ENCODE measurements at places on chromosomes 1 and 21. TPM values are rescaled to one million over a fixed set of nuclear protein-coding genes. Genes with fewer than 3 reads are reported as not detected.
A peak's percentile ranks its signal among the peaks of the same experiment; 100 is the strongest.

GRCh38 chr1:44318097-44319088, 36.7 kb downstream of the ERI3 start:
- peak; percentile 33 for DNase-seq

DNA sequence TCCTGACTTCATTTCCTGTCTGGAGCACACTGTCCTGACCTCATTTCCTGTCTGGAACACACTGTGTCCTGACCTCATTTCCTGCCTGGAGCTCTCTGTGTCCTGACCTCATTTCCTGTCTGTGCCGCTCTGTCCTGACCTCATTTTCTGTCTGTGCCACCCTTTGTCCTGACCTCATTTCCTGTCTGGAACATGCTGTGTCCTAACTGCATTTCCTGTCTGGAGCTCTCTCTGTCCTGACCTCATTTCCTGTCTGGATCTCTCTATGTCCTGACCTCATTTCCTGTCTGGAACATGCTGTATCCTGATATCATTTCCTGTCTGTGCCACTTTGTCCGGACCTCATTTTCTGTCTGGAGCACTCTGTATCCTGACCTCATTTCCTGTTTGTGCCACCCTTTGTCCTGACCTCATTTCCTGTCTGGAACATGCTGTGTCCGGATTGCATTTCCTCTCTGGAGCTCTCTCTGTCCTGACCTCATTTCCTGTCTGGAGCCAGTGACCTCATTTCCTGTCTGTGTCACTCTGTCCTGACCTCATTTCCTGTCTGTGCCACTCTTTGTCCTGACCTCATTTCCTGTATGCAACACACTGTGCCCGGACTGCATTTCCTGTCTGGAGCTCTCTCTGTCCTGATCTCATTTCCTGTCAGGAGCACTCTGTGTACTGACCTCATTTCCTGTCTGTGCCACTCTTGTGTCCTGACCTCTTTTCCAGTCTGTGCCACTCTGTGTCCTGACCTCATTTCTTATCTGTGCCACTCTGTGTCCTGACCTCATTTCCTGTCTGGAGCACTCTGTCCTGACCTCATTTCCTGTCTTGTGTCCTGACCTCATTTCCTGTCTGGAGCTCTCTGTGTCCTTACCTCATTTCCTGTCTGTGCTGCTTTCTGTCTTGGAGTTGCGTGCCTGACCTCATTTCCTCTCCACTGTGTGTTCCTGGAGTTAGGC, 27.6 kb downstream of the SKI start:
- no peak for DNase-seq

- peak; percentile 39 for DNase-seq
These were observed 884 bp downstream of the H3-3A start for GRCh38 chr1:226063224-226063976.

DNA sequence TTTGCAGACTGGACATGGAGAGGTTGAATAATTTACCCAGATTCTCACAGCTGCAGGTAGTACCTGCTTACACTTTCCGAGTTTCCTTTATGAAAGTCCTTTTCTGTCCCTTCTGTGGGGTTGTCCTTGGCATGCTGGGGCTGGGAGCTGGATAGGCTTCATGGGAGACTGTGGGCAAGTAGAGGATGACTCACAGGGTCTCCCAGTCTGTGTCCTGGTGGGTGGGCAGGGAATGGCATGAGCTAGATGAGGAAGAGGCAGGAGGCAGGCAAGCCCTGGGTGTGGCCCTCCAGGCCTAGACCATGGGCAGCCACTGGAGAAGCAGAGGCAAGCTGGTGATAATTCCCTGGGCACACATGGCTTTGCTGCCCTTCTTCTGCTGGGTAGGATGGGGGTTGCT, 80.6 kb downstream of the NAV1 start:
- DNase-seq = no peak

- peak; percentile 55 for DNase-seq
These were observed 19.6 kb downstream of the FH start for GRCh38 chr1:241499910-241500309.

DNA sequence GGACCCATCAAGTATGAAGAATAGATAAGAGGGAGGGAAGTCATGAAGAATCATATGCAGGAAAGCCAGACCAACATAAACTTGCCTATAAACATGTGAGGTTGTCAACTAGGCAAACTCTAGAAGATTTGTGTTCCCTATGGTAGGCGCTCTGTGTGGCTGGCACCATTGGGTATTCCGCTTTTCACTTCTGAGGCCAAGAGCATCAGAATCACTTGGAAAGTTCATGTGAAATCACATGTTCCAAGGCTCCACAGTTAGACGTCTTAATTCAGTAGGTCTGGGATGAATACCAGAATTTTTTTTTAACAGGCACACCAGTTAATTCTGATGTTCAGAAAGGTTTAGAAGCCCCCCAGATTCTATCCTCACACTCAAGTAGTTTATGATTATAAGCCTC, 50.5 kb upstream of the LAX1 start:
- DNase-seq = no peak

- no peak for DNase-seq
These were observed 46.8 kb upstream of the TSPAN2 start for GRCh38 chr1:115136106-115136505.

- peak; percentile 40 for DNase-seq
These were observed 74.7 kb downstream of the NTPCR start for GRCh38 chr1:233025157-233025556.

DNA sequence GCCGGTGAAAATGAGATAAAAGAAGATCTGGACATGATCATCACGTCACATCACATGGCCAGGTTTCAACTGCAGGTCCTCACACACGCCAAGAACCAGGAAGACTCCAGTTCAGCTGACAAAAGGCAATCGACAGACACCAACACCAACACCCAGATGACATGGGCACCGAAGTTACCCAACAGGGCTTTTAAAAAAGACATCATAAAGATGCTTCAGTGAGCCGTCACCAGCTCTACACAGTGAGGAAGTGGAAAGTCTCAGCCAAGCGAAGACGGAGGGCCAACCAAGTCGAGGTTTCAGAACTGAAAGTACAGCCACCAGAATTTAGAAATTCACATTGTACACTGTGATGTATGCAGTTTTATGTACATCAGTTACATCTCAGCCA, 154.3 kb upstream of the COL6A1 start:
- DNase-seq = no peak

- peak; percentile 35 for DNase-seq
These were observed 28.2 kb downstream of the ATP8B2 start for GRCh38 chr1:154353460-154353904.

DNA sequence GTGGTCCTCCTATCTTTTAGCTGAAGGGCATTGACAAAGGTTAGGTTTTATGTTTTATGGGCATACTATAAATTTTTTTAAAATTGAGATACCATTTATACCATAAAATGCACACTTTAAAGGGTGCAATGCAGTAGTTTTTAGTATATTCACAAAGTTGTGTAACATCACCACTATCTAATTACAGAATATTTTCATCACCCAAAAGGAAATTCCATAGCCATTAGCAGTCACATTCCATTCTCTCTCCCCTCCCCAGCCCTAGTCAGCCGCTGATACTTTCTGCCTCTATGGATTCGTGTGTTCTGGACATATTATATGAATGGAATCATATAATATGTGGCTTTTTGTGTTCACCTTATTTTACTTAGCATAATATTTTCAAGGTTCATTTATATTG, 135.8 kb upstream of the B3GALT2 start:
- peak; percentile 72 for DNase-seq

DNA sequence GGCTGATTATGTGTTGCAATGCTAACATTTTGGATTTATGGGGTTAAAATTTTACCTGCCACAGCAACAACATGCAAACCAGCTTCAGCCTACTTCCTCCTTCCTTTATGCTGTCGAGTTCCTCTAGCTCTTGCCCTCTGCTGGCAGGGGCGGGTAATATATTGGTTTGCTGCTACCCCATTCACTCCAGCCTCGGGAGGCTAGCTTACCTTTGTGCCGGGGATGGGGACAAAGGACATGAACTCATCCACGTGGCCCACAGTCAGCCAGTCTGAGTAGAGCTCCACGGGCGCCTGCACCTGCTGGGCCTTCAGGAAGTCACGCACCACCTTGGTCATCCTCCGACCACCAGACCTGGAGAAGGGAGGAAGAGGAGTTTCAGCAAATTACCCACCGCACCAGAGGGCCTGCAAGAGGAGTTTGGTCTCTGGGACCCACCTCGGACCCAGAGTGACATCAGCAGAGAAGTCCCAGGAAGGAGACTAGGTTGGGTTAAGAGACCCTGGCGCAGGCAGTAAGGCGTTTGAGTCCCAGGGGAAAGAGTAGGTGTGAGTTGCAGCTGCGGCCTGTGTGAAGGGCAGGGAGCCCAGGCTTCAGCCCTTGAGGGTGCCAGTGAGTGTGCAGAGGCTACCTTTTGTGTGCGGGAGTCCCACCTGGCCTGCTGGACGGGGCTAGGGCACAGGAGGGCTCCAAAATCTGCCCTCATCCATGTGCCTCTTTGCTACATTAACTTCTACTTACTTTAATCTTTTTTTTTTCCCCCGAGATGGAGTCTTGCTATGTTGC, 21.8 kb upstream of the SDHB start:
- DNase-seq = peak; percentile 20

DNA sequence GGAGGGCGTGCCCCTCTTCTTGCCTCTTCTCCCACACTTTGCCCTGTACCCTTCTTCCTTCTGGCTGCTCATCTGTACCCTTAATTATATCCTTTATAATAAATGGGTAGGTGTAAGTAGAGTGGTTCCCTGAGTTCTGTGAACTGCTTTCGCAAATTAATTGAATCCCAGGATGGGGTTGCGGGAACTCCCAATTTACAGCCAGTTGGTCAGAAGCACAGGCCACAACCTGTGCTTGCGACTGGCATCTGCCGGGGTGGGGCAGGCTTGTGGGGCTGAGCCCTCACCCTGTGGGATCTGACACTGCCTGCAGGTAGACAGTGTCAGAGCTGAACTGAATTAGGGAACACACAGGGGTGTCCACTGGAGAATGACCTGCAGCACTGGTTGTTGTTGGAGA, 244.9 kb downstream of the KCNJ6 start:
- DNase-seq = no peak

DNA sequence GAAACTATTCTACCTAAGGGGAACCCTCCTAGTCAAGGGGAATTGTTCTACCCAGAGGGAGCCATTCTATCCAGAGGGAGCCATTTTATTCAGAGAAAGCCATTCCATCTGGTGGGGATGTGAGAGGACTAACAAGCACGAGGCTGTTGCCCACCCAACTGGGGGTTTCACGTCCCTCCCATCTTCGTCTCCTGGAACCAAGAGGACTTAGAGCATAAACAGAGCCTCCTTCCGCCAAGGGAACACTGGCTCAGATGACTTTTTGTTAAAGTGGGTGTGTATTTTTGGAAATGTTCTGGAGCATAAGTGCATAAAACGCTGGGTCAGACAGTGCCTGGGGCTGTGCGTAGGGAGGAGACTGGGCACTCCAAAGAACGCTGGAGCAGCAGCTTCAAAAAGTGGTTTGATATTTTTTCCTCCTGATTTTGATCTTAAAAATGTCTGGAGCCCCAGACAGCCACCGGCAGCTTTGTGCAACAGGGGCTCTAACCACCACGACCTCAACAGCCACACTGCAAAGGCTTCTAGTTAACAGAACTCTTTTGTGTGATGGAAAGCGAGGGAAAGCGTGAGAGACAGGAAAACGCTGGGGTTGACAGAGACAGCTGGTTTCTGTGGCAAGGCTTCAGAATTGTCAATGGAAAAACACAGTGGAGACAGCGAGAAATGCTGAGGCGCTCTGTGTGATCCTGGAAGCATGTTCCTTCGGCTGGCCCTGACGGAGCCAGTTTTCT, 363.6 kb upstream of the CAMK1G start:
- DNase-seq = no peak

GRCh38 chr1:19346026-19346425, 33.9 kb downstream of the SLC66A1 start:
- DNase-seq = no peak

- DNase-seq = no peak
These were observed 23.9 kb downstream of the INPP5B start for GRCh38 chr1:37922767-37923550.

DNA sequence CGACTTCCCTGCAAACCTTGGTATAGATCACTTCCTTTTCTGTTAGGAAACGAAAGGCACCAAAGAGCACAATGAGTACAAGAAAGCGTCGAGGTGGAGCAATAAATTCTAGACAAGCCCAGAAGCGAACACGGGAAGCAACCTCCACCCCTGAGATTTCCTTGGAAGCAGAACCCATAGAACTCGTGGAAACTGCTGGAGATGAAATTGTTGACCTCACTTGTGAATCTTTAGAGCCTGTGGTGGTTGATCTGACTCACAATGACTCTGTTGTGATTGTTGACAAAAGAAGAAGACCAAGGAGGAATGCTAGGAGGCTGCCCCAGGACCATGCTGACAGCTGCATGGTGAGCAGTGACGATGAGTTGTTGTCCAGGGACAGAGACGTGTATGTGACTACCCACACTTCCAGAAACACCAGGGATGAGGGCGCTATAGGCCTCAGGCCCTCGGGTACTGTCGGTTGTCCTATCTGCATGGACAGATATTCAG, 18.5 kb downstream of the FAM89A start:
- no peak for DNase-seq

DNA sequence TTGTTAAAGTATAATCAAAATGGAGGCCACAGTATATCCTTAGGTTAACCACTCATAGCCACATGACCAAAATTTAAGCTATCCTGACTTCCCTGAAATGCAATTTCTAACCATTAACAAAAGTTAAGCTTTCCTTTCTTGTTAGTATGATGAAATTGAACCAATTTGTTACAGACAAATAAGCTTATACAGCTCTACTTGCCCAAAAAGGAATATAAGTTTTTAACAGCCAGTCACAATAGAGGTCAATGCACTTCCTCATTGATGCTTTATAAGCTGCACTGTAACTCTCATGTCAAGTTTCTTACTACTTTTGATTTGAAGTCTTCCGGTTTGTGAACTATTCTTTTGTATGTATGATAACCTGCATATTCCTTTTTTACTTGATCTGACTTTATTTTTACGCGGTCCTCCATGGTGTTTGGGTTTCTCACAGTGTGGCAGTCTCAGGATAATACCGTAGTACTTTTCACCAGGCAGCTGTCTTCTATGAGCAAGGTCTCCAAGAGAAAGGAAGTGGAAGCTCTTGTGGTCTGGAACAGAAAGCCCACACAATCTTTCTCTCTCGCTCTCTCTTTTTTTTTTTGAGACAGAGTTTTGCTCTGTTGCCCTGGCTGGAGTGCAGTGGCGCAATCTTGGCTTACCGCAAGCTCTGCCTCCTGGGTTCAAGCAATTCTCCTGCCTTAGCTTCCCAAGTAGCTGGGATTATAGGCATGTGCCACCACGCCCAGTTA, 331.6 kb downstream of the SRGAP2C start:
- no peak for DNase-seq

- no peak for DNase-seq
These were observed 156.7 kb upstream of the CSF3R start for GRCh38 chr1:36639461-36639860.

MACF1 gene
- total RNA-seq = 35.9 TPM

AMY1B gene
- not detected for total RNA-seq

CD5L gene
- total RNA-seq = not detected

HFM1 gene
- 2.7 TPM for total RNA-seq

HMGCS2 gene
- not detected for total RNA-seq

FAM3B gene
- total RNA-seq = not detected

TSSK3 gene
- 0.57 TPM for total RNA-seq

FCRL6 gene
- not detected for total RNA-seq

OR6K3 gene
- not detected for total RNA-seq

FAM151A gene
- not detected for total RNA-seq

COL8A2 gene
- total RNA-seq = 0.12 TPM

Data from NCI-H460 (cell line).